ENCODE measurements at places on chromosomes 7 and 10. TPM values are rescaled to one million over a fixed set of nuclear protein-coding genes. Genes with fewer than 3 reads are reported as not detected.

- no peak for DNase-seq
Observed at GRCh38 chr10:9807846-9808245, 1209.8 kb upstream of the CELF2 start.

Gene NUTM2E
- not detected for total RNA-seq

Gene GPR26
- total RNA-seq, result not detected

DNA sequence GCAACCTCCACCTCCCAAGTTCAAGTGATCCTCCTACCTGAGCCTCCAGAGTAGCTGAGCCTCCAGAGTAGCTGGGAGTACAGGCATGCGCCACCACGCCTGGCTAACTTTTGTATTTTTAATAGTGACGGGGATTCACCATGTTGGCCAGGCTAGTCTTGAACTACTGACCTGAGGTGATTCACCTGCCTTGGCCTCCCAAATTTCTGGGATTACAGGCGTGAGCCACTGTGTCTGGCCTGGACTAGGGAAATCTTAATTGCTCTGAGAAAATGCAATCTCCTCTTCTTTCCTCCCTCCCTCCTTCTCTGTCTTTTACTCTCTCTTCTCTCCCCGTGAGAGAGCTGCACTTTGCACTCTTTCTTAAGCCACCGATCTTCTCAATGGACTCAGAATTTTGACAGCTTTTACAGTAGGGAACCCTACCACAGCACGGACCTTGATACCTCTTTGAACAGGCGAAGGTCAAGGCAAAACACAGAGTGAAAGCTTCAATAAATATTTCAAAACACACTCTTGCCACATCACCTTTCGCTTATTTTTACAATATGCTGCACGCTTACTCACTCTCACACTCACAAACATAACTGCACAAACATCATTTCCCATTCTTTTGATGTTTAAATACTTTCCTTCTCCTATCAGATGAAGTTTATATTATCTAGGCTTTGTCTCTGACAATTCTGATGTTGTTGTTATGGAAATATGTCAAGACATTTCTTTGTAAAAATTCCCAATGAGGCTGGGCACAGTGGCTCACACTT, 173.4 kb upstream of the NRP1 start:
- no peak for DNase-seq

GRCh38 chr10:37733822-37734221, 123.6 kb downstream of the ZNF248 start:
- DNase-seq, result no peak

Gene CAV1
- total RNA-seq, result 291 TPM

Gene TRIM50
- total RNA-seq, result not detected

Gene LIPJ
- total RNA-seq, result under 0.01 TPM

GRCh38 chr7:117173035-117173770, 149.7 kb downstream of the WNT2 start:
- DNase-seq, result no peak

GRCh38 chr7:142859829-142860228, 5.0 kb downstream of the EPHB6 start:
- DNase-seq, result peak; percentile 87

- DNase-seq, result peak; percentile 91
Observed at GRCh38 chr10:71357792-71358265, 38.8 kb downstream of the SLC29A3 start.

GRCh38 chr10:48896756-48897440, 42.7 kb downstream of the LRRC18 start:
- DNase-seq, result no peak

Gene ACHE
- total RNA-seq, result under 0.01 TPM

DNA sequence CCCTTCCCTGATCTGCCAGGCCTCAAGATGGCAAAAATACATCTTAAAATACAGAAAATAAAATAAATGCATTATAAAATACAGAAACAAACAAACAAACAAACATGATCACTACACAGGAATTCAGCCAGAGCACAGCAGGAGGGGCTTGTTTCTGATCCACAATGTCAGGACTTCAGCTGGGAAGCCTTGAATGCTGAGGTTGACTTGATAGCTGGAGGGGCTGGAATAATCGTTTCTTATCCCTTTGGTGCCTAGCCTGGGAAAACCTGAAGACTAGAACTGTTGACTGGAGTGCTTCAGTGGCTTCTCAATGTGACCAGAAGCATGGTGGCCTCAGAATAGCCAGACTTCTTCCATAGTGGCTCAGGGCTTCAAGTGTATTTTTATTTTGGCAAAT, 9.2 kb upstream of the MARVELD1 start:
- no peak for DNase-seq

Gene PNLIPRP3
- 0.59 TPM for total RNA-seq

Gene CRTAC1
- not detected for total RNA-seq

- DNase-seq, result no peak
Observed at GRCh38 chr10:117718986-117719920, 176.7 kb downstream of the EMX2 start.

Gene FAM241B
- not detected for total RNA-seq

GRCh38 chr10:49653273-49653929, 26.1 kb upstream of the C10orf53 start:
- no peak for DNase-seq

Gene AMPH
- 4.4 TPM for total RNA-seq

Gene C10orf53
- not detected for total RNA-seq

Gene PRKAR2B
- total RNA-seq, result 2.5 TPM

Gene PCDH15
- not detected for total RNA-seq

Gene GARIN1A
- total RNA-seq, result 2.1 TPM

DNA sequence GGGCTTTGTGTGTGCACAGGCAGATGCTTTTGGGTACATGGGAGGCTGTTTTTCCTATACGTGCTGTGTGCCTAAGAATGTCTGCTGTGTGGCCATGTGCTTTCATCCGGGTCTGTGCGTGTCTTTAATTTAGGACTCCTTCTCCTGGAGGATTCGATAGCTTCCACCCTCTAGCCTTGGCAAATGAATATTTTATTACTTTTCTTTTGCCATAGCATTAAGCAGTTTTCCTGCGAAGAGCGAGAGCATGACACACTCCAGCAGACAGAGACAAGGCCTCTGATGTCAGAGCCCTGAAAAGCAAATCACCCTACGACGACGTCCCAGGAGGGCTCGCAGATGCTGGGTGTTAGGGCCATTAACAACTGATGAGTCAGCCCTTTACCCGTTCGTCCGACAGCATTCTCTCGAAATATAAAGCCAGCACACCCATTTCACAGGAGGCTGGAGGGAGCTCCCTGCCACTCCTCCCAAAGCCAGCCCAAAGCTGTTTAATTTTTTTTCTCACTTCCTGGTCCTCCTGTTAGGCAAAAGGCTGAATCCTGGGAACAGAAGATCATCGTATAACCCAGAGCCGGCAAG, 311.3 kb upstream of the ZMIZ1 start:
- peak; percentile 94 for DNase-seq

Gene LRRC17
- 12.3 TPM for total RNA-seq

Gene KIAA1549
- total RNA-seq, result 3.3 TPM

Gene LIPK
- total RNA-seq, result not detected

- DNase-seq, result no peak
Observed at GRCh38 chr10:4373612-4374011, 452.4 kb upstream of the AKR1E2 start.

GRCh38 chr10:120039826-120040225, 147.3 kb downstream of the SEC23IP start:
- no peak for DNase-seq

DNA sequence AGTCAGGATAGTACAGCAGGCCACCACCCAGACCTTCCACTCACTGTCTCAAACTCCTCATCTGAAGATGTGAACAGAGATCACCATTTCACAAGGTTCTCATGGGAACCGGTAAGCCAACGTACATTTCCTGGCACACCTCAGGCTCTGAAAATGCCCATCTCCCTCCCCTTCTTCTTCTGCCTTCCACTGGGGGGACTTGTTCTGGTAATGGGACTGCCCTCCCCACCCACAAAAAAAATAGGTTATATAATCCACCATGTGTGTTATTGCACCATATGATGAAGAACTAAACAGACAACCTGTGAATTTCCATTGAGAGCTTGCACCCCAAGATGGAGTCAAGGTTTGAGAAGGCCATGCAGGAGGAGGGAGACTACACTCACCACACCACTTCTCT, 42.1 kb upstream of the IKZF1 start:
- DNase-seq, result no peak

DNA sequence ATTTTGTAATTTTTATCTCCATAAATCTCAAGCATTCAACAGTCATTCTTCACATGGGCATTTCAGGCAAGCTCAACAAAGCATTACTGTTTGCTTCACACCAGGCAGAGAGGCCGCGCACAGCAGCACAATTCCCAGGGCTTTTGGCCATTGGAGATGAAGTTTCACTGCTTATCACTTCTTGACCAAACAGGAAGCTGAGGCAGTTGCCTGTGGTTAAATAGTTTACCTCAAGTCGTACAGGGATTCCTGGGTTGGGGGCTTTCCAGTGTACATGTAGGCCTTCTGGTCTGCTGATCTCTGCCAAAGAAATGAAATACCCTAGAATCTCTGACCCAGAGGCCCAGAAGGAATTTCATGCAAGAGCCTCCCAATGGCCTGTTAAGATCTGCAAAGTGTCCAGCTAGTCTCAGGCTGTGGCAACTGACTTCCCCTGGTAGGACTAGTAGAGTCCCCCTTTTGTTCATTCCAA, 11.2 kb upstream of the PRDX3 start:
- peak; percentile 88 for DNase-seq

GRCh38 chr10:29064680-29065079, 224.2 kb upstream of the LYZL1 start:
- DNase-seq, result no peak

DNA sequence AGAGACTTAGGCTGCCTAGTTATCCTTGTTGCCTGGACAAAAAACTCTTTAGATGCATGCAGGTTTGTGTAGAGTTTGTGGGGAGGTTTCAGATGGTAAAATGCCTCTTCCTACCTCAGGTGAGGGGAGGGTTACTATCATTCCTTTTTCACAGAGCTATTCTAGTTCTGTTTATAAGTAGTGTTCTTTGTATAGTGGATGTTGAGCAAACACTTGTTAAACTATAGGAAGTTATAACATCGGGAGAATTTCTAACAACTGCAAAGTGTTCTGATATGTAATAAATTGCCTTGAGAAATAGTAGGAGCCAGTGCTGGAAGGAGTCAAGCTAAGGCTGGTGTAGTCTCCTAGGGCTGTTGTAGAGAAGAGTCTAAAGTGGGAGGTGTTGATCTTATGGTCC, 6.7 kb upstream of the FAS start:
- DNase-seq, result no peak

GRCh38 chr10:9009505-9009904, 955.0 kb downstream of the GATA3 start:
- no peak for DNase-seq

Gene SGCE
- 59.8 TPM for total RNA-seq

DNA sequence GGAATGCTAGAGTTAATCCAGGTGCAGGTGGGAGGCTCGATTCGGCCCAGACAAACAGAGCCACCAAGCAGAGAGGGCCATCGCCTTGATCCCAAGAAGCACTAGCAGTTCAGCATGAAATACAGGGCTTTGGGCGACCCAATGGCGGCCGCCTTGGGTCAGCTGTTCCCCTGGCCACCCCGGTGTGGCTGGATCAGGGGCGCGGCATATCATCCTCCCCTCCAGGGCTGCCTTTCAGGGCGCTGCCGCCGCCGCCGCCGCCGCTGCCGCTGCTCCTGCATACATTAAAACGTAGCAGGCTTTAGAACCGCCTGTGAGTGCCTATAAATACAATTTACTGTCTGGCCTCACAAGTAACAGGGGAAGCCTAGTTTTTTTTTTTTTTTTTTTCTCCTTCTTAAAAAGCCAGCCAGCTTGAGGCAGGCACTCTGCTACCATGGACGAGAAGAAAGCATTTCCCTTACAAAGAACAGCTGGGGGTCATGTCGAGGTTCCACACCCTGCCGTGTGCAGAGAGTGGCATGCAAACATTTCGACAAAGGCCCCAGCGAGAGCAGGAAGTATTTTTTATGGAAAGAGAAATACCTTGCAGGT, 57.7 kb upstream of the EFCAB10 start:
- no peak for DNase-seq

Gene CCDC146
- 5.1 TPM for total RNA-seq

- DNase-seq, result peak; percentile 66
Observed at GRCh38 chr7:76997381-76998284, 34.5 kb downstream of the SPDYE17 start.

Gene SH2D4B
- not detected for total RNA-seq

- peak; percentile 92 for DNase-seq
Observed at GRCh38 chr7:150410680-150411346, 31.7 kb downstream of the ZNF775 start.

DNA sequence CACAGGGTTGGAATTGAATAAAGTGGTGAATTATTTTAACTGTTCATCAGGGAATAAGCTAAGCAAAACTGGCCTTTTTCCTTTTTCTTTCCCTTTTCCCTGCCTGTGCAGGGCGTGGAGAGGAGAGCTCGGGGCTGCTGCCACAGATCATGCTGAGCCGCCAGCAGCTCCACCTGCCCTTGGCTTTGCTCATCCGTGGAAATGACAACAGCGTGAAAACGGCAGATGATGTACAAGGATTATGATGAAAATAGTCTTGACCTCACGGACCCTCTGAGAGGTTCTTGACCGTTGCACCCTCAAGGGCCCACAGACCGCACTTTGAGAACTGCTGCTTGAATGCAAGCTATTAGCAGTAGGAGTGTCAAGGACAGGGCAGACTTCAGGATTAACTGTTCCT, 10.6 kb downstream of the PPP2R2D start:
- DNase-seq, result no peak

DNA sequence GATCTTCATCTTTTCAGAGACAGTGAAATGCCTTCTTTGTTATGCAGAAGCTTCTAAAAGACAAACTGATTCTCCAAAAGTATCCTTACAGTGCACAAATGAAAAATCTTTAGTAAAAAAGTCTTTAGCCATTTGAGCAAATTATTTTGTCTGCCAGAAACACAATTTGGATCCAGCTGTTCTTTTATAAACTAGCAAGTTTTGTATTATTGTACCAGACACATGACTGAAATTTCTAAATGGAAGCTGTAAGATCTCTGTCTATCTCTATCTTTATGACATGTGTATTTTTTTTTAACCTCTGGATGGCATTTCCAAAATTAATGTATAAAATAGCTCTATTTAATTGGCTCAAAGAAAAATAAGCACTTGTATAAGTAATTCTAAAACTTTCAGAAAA, 68.3 kb downstream of the VIPR2 start:
- no peak for DNase-seq

- DNase-seq, result no peak
Observed at GRCh38 chr7:32137059-32137458, 66.9 kb upstream of the PDE1C start.

- DNase-seq, result no peak
Observed at GRCh38 chr7:106480616-106481031, 180.3 kb downstream of the CCDC71L start.

Gene CHST3
- 43.1 TPM for total RNA-seq

Measured in osteoblast (primary cell).